ENCODE measurements at places on chromosomes 4 and X.

DNA sequence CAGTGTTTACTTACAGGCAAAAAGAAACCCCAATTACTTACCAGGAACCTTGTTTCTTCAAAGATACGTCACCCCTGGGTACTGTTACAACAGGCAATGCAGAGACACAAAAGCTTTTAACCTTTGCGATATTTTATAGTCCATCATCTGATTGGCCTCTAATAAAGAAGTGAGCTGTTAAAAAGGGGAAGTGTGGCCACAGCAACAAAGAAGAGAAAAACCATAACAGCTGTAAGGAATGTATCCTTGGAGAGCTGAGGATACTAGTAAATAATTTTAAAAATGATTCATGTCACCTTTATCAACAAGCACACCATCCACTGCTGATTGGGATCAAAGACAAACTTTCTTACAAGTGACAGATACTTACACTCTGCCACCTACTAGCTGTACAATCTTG is 14.1 kb downstream of the GABRA4 start:
- no peaks in the 10 kb centered on the region for H3K36me3 ChIP-seq
- no peak for DNase-seq
- no peak overlapping the region for H3K27ac ChIP-seq

DNA sequence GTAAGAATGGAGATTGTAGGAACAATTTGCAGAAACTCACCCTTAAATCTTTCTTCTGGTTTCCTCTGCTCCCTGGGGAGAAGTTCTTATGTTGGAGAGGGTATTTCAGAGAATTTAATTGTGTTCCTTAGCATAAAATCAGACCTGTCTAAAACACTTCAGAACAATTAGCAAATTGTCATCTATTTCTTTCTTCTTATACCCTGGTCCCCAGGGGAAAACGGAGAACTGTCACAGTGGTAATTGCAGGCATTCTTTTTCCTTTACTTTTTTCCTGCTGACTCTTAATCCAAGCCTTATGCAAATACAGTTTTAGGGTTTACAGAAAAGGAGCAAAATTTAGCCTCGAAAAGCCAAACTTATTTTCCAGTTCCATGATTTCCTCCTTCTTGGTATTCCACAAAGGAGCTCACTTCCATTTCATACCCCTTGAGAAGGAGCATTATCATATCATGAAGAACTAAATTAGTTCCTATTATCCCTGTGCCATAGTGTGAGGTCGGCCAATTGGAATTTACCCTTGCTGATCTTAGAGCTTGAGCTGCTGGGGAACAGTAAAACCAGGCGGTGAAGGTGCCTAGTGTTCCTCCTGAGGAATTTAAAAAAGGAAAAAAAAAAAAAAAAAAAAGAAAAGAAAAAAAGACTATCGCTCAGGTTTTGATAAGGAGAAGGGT is 173.8 kb downstream of the IL15 start:
- H3K27me3 ChIP-seq: no peaks in the 10 kb centered on the region
- no peak for DNase-seq
- H3K4me1 ChIP-seq: no peaks in the 10 kb centered on the region
- H3K27ac ChIP-seq: no peak overlapping the region
- no peaks in the 10 kb centered on the region for H3K36me3 ChIP-seq
- no peak overlapping the region for H3K4me3 ChIP-seq

DNA sequence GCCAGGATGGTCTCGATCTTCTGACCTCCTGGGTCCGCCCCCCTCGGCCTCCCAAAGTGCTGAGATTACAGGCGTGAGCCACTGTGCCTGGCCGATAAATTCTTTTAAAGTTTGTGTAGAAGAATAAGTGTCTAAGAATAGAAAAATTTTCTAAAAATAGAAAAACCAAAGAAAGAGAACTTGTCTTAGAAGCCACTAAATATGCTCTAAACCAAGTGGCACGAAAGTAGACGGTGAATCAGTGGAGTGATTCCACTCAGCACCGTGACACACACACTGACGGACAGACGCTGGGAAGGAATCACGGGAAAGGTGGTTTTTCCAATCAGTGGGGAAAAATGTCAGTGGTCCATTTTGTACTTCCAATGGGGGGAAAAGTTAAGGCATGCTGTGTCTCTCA is 72.7 kb upstream of the PSAPL1 start:
- no peaks in the 10 kb centered on the region for H3K27me3 ChIP-seq
- H3K27ac ChIP-seq: no peak overlapping the region
- no peak for DNase-seq
- no peaks in the 10 kb centered on the region for H3K4me1 ChIP-seq

DNA sequence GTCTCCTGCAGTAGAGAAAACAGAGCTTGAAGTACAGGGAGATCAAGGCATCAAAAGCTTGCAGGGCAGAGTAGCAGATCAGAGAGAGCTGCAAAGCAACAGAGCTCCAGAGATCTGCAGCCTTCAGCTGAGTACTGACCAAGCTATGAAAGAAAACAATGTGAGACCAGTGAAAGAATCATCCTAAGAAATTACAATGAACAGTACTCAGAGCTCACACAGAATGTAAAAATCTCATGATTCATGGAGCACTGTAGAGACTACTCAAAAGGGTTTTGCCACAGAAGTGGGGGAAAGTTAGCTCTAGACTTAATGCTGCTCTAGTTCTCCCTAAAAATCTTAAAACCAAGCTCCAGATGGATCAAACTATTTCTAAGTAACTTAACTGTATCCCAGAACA is 80.0 kb upstream of the MAB21L2 start:
- H3K27me3 ChIP-seq: no peaks in the 10 kb centered on the region
- H3K4me3 ChIP-seq: no peak overlapping the region
- no peaks in the 10 kb centered on the region for H3K4me1 ChIP-seq
- H3K27ac ChIP-seq: no peak overlapping the region
- DNase-seq: no peak

DNA sequence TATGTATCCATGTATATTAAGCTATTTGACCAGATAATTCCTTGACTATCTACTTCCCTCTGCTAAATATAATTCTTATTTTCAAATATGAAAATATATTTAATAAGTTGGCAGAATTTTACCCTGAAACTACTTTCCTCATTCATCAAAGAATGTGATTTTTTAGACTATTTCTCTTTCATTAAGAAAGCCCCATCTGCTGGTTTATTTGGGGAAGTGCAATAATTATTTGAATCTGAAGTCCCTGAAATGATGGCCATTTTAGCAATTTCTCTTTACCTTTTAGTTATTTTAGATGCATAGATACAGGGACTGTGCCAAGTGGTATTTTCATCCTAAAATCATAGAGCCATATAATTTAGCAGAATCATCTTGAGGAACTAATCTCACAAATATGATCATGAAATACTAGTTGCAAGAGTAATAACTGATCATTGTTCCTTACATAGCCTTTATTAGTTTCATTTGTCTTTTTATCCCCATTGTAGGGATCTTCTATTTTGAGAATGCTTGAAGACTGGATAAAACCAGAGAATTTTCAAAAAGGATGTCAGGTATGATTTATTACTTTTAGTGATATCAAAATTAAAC is 39.0 kb downstream of the ENPEP start:
- H3K36me3 ChIP-seq: no peaks in the 10 kb centered on the region
- no peak overlapping the region for H3K4me3 ChIP-seq
- DNase-seq: no peak
- H3K27me3 ChIP-seq: no peaks in the 10 kb centered on the region

GRCh38 chrX:34559325-34559724 is 97.8 kb downstream of the TMEM47 start:
- H3K27me3 ChIP-seq: no peaks in the 10 kb centered on the region
- H3K36me3 ChIP-seq: no peaks in the 10 kb centered on the region
- H3K4me3 ChIP-seq: no peak overlapping the region
- H3K4me1 ChIP-seq: no peaks in the 10 kb centered on the region
- no peak for DNase-seq
